T-cell (primary cell): ENCODE measurements at places on chromosomes 3 and 15. TPM values are rescaled to one million over a fixed set of nuclear protein-coding genes. Genes with fewer than 3 reads are reported as not detected.

CSTA gene
- not detected for total RNA-seq

GRCh38 chr3:56954125-56954524 lies 106.3 kb upstream of the SPATA12 start:
- H3K36me3 ChIP-seq, result no peaks in the 10 kb centered on the region
- no peaks in the 10 kb centered on the region for H3K27me3 ChIP-seq
- no peak for DNase-seq
- H3K27ac ChIP-seq, result no peak overlapping the region

GRCh38 chr3:182259579-182259978 lies 533.7 kb upstream of the ATP11B start:
- H3K27ac ChIP-seq, result no peak overlapping the region
- no peak overlapping the region for H3K4me3 ChIP-seq
- no peaks in the 10 kb centered on the region for H3K4me1 ChIP-seq
- H3K27me3 ChIP-seq, result peaks cover 3% of the 10 kb centered on the region
- H3K36me3 ChIP-seq, result no peaks in the 10 kb centered on the region

GRCh38 chr15:63339006-63339766 lies 42.5 kb downstream of the CA12 start:
- no peak for DNase-seq
- H3K36me3 ChIP-seq, result no peaks in the 10 kb centered on the region
- no peaks in the 10 kb centered on the region for H3K4me1 ChIP-seq
- no peak overlapping the region for H3K4me3 ChIP-seq
- H3K27me3 ChIP-seq, result peaks cover 3% of the 10 kb centered on the region

DNA sequence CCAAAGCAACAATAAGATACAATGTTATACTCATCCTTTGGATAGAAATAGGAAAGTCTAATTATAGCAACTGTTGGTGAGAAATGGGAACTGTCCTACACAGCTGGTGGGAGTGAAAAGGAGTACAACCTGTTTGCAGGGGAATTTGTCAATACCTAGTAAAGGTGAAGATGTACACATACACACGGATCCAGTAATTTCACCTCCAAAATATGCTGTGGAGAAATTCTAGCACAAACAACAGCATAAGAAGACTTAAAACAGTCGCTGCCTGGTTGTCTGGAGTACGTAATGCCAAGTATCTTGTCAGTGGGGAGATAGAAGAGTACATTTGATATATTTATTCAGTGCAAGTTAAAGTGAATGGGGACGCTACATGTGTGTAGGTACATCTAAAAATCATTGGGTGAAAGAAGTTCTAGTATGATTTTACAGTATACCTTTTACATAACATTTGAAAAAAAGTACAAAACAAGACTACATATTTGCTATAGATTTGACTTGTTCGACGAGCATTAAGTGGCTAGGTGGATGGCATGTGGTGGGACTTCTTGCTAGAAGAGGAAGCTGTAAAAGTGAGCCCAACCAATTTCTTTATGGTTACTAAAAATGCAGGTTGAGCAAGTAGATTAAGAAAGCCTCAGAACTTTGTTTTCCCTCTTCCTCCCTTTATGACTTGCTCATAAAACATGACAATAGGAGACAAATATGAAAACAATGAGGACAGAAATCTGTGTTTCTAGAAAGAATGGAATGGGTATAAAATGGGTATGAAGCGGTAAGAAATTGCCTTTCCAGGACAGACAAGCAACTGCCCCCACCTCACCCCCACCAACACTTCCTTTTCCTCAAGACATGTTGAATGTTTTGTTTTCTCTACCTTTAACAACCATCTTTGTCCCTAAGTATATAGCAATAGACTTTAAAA lies 50.2 kb upstream of the CCR4 start:
- H3K36me3 ChIP-seq, result no peaks in the 10 kb centered on the region
- no peaks in the 10 kb centered on the region for H3K4me1 ChIP-seq
- no peaks in the 10 kb centered on the region for H3K27me3 ChIP-seq
